NCI-H460 (cell line): ENCODE measurements at places on chromosomes 16 and 17.

- no peak for DNase-seq
These were observed 62.3 kb upstream of the CDH5 start for GRCh38 chr16:66304151-66304550.

DNA sequence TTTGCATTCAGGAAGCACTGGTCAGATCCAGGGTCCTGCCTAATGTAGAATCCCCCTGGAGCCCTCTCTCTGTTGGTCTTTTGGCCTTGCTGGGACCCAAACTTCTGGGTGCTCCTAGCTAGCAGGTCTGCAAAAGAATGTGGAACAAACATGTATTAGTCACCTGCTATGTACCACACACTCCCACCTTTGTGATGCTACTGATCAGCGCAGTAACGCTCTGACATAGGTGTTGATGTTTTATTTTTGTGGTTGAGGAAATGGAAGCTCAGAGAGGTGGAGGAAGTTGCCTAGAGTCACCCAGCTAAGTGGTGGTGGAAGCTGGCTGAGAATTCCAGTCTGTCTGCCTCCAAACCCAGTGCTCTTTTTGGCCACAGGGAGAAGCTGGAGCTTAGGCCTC is 35.8 kb upstream of the LGALS9 start:
- no peak for DNase-seq

DNA sequence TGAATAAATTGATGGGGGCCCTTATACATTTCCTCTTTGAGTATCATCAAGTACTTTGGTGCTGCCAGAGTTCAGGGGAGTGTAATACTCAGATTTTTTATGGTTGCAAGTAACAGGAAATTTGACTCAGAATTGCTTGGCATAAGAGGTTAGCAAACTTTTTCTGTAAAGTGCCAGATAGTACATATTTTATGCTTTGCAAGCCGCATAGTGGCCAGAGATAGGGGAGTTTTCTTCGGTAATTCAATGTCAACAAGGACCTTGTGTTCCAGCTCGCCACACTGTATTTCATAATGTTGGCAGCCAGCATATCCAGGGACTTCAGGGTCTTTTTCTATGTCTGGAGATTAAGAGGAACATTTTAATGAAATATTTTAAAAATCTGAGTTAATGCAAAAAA is 51.0 kb upstream of the MARCHF10 start:
- DNase-seq = no peak

DNA sequence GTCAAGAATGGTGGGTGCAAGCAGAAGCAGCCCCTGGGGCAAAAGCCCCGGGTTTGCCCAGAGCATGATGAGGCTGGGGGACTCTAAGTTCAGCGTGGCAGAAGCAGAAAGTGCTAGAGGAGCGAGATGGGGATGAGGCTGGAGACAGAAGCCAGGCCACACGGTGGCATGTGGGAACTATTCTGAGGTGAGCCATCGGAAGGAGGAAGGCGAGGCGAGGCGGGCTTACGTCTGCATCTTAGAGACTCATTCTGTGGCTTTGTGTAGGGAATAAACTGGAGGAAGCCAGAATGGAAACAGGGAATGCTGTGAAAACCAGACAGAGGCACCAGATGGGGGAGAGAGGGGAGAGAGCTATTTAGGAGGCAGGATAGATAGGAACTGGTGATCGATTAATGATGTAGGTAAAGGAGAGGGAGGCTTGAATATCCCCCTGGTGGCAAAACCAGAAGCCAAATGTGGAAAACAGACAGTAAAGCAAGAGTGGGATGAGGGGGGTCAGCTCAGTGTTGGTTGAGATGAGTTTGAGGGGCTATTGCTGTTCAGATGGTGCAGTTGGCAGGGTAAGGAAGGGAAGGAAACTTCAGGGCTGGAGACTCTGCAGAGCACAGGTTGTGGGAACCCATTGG is 3.1 kb upstream of the TNFSF13 start:
- no peak for DNase-seq

GRCh38 chr16:72948238-72948829 is 99.6 kb downstream of the ZFHX3 start:
- no peak for DNase-seq

- no peak for DNase-seq
These were observed 2.3 kb upstream of the KCNJ16 start for GRCh38 chr17:70072546-70073309.
